Stimulated activated CD8-positive, alpha-beta memory T cell treated with anti-CD3 and anti-CD28 coated beads, Interleukin-15, amount 100 ng/mL, for 24 hours (primary cell): ENCODE measurements at places on chromosomes 12 and 14.
A peak's percentile ranks its signal among the peaks of the same experiment; 100 is the strongest.

DNA sequence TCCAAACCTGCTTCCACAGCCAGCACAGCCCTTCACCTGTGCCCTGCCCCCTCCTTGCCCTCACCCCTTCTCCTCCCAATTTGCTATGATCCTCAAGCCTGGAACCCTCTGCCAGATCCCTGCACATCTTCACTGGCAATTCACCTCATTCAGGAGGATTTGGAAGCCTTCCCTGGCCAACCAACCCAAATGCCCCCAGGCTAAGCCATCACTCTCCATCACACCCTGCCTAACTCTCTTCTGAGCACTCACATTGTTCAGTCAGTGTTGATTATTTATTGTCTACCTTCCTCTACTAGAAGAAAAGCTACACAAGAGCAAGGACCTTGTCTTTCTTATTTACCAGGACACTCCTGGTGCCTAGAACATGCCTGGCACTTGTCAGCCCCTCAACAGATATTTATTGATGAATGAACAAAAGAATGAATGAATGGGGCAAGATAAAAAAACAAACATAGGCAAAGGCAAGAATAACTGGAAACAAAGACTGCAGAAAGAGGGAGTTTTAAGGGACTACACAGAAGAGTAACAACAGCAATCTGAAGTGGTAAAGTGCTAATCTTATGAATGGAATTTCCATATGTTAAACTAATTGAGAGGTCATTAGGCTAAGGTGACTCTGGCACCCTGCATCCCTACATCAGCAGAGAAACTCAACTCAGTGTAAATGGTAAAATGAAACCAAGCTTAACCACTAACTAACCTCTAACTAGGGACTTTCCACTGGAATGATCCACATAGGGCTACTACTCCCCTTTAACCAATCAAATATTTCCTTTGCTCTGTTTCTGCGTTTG is 33.4 kb downstream of the TMTC1 start:
- no peak for DNase-seq

DNA sequence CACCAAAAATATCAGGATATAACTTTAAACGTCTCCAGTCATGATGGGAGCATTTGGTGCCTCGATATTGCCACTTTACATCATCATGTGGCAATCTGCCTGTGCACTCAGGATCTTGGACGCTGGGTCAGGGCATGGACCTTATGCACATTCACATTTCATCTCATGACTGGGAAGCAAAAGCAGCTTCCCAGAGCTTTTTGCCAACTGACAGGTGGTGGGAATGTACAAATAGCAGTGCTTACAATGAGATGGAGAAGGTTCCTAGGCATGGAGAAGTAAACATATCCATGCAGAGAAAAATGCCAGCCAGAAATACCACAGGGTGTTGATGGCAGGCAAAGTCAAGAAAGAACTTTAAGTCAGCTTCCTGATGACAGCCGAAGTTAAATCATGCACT is 30.3 kb downstream of the EFCAB11 start:
- DNase-seq = no peak

- peak; percentile 87 for DNase-seq
Measured at GRCh38 chr14:104768437-104769323, 15.7 kb downstream of the SIVA1 start.

GRCh38 chr14:89793367-89793716 is 161.2 kb downstream of the EFCAB11 start:
- DNase-seq = no peak

DNA sequence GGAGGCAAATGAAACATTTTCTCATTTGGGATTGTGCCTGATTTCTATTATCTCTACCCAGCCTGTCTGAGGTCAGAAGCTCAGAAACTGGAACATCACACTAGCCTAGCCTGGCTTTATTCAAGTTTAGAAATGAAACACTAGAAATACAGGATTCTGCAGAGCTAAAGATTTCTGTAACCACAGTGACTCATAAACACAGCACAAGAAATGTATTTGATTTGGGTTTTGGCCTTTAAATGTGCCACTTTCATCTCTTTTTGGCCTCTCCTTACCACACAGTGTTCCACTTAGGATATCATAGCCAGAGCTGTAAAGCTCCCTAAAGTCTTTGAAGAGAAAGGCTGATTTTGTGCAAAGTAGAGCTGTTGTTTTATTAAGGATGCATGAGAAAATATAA is 307.5 kb downstream of the EMP1 start:
- no peak for DNase-seq

DNA sequence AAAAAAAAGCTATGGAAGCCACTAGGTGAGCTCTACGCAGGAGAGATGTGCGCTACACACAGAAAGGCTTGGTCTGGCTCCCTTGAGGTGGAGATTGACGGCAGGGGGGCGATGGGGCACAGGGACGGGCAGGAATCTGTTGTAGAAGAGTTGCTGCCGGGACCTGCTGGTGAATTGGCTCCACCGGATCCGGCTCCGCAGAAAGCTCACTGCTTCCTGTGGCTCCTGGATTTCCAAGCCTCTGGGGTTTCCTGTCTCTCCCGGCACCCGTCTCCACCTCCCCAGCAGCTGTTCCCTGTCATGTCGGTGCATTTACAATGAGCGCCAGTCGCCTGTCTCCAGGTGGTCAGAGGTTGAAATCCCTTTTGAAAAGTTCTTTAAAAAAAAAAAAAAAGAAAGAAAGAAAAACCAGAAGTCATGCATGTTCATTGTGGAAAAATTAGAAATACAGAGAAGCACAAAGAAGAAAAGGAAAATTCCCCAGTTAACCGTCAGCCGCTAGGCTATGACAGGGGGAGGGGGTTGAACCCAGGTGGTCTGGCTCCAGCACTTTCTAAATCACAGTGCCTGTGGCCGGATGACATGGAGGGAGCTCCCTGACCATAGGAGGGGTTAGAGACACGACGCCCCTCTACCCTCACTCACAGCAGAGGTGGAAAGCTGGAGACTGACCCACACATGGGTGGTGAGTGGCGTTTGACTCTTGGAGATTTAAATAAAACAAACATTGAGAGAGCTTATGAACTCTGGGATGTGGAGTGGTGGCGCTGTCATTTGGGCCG is 20.8 kb downstream of the FAM222A start:
- no peak for DNase-seq

- DNase-seq = no peak
Measured at GRCh38 chr12:122422730-122423257, 325 bp upstream of the CLIP1 start.

GRCh38 chr12:99985129-99985570 is 414 bp upstream of the ANKS1B start:
- no peak for DNase-seq

DNA sequence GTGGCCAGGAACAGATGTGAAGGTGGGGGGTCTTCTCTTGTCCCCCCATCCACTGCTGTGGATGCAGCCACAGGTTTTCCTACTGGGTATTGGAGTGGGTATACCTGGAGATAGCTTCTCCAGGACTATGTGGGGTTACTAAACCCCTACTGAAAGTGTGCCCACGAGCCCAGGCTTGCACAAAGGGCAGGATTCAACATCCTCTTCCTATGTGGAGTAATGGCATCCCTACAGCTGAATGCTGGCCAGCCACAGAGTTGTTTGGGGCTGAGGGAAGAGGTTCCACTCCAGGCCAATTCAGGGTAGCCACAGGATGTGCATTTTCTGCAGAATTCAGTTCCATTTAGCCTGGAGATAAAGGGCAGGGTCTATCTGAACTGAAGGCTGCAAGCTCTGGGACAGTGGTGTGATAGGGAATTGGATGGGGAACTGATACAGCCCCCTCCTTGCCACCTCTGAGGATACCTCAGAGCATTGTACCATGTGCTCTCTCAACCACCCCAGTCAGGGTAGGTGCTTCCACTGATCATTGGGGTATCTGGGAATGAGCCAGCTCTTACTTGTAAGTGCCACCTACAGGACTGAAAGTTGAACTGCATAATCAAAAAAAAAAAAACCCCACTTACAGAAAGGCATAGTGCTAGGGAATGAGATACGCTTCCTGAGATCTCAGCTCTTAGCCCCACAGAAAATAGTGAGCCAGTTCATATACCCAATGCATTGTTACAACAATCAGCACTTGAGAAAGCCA is 187.1 kb downstream of the KITLG start:
- DNase-seq = no peak

- DNase-seq = no peak
Measured at GRCh38 chr14:66074537-66074936, 411.6 kb upstream of the CCDC196 start.

DNA sequence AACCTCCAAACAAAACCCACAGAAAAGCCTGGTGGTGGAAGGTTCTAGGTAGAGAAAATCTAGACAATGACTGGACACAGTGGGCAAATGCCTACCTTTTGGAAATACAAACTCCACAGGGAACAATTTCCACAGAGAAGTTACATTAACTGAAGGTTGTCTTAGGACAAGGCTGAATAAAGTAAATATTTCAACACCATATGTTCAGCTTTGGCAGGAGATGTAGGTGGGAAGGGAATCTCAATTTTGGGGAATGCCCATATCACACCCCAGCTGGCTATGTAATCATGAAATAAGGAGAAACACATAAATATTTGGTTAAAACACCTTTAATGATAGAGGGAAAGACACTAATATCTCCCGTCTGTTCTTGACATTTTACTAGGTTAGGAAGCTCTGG is 5.4 kb downstream of the SALL2 start:
- no peak for DNase-seq

GRCh38 chr12:1703771-1704722 is 13.2 kb downstream of the ADIPOR2 start:
- DNase-seq = no peak

- no peak for DNase-seq
Measured at GRCh38 chr14:32252030-32252670, 49.1 kb upstream of the RNU6-8 start.

DNA sequence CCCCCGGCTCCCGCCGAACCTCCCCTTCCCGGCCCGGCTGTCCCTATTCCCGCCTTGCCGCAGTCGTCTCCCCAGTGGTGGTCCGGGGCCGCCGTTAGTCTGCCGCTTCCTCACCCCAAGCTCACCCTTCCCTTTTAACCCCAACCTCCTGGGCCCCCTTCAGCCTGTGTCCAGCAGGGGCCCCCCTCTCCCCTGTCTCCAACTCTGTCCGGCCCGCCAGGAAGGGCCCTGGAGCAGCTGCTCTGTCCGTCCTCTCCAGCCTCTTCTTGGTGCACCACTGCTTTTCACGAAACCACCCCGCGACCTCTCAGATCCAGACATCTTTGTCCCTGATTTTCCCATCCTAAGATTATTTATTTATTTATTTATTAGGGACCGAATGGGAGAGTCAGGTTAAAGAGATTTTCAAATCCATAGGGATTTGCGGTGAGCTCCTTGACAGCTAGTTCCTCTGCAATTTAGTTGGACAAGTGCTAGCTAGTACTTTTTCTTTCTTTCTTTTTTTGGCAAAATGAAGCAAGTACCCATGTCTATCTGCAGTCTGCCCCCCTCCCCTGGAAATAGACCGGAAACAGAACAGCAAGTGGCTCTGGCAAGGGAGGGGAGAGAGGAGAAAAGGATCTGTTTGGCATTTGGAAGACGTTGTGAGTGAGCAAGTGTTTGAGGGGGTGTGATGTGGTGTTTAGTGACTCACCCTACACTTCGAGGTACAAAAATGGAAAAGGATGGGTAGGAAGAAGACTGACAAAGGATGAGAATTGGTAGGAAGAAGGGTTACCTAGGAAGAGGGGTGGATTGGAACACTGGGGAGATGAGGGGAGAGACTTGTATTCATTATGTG is 632 bp downstream of the UBR7 start:
- DNase-seq = no peak

GRCh38 chr12:26034371-26035142 is 76.1 kb downstream of the RASSF8 start:
- no peak for DNase-seq

GRCh38 chr12:110074089-110074488 is 25.8 kb upstream of the C12orf76 start:
- no peak for DNase-seq

DNA sequence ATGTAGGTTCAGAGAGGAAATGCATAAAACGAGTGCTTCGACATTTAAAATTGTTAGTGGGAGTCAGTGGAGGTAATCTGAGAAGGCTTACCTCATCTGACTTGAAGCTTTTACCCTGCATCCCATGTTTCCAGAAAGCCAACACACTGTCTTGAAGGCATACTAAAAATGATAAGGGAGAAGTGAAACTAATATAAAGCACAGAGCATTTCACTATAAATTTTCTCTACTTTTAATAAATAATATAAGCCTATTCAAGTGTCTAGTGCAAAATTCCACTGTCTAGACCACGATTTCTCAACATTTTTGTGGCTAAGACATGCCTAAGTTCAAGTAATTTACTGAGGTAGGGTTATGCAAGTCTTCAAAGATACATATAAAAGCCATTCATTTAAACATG is 29.1 kb upstream of the CDKL1 start:
- DNase-seq = no peak

DNA sequence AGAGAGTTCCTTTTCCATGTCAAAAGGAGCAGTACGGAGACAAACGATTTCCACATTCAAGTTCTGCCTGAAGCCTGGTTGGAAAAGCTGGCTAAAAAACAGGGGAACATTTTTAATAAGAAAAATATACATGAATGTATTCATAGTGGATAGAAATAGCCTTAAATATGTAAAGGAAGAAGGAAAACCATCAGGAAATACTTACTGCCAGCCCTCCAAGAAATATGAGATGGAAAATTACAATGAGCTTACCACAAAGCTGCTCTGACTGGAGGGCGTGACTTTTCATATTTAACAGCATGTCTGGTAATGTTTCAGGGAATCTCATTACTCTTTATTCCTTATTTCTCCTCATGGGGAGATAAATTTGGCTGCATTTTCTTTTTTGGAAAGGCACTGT is 75.9 kb upstream of the ZDHHC17 start:
- no peak for DNase-seq

DNA sequence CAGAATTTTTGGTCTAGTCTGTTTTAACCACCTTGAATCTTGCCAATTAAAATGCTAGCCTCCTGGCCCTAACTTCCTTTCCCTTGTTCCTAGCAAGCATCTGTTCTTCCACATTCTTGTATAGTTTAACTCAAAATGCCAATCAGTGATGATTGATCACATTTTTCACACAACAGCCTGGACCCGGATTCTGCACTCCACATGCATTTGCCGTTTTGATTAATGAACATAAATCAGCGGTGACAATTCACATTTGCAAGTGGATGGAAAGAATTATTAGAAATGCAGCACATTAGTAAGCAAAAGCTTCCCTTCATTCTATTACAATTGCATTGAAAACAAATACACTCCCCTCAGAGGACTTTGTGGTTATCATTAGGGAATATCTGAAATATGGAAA is 83.4 kb downstream of the PDZRN4 start:
- DNase-seq = no peak
